ENCODE measurements at places on chromosomes 16 and 17.

- DNase-seq = no peak
Observed at GRCh38 chr16:14325502-14326401, 254.6 kb downstream of the MRTFB start.

GRCh38 chr17:6755731-6756184 lies at the start of gene XAF1:
XAF1 (plus strand) TSS chr17:6756046; CDS start chr17:6756079, 33 bp downstream.
- peak; percentile 45 for DNase-seq

DNA sequence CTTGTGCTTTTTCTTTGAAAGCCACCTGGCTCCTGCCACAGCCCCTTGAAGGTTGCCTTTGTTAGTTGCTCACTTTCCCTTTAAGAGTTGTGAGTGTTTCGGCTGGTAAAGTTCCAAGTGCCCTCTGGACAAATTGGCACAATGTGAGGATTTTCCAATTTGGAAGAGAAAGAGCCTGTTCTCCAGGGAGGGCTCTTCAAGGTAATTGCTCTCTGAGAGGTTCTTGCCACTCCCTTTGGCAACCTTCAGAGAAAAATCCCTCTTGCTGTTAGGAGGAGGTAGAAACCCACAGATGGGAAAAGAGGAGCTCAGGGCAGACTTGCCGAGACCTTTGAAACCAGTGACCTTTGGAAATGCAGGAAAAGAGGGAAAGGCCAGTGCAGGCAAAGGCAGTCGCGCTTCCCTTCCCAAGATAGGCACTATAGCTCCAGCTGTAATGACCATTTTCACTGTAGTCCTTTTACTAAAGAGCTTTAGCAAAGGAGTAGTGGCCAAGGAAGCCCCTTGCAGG lies 49.0 kb upstream of the AKAP1 start:
- no peak for DNase-seq

DNA sequence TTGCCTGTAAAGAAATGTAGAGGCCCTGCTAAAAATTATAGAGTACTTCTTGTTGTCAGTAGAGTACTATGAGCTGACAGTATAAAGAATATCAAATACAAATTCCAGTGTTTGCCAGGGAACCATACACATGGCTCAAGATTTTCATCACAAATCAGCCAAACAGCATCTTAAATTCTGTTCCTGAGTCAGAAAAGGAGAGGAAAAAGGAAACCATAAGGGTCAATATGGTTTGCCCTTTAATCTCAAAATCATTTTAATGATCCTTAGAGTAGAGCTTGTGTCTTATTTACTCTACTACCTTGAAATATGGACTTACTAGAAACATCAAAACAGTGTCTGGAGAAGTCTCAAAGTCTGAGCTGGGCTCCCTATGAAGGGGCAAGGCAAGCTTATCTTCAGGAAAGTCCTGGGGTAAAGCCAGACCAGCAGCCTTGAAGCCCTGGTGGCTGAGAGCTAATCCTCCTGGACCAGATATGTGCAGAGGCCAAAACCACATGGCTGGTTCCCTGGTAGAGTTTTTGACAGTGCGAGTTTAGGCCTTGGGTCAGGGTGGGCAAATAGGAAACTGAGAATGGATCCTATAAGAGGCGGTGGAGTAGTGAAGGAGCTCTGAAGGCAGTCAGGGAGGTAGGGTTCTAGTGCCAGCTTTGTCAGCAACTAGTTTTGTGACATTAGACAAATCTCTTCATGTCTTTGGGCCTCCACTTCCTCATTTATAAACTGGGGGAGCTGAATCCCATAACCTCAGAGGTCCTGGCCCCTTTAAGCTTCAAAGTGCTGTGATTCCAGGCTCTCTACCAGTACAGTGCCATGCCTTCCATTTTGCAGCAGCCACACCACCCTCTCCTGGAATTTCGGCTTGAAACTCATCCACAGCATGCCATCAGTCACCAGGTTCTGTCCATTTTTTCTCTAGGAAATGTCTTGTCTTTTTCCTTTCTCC lies 38.9 kb downstream of the MRTFB start:
- no peak for DNase-seq

- DNase-seq = no peak
Observed at GRCh38 chr17:10033449-10033848, 128.4 kb upstream of the RCVRN start.

GRCh38 chr16:23962001-23962400 lies 126.2 kb downstream of the PRKCB start:
- DNase-seq = no peak

DNA sequence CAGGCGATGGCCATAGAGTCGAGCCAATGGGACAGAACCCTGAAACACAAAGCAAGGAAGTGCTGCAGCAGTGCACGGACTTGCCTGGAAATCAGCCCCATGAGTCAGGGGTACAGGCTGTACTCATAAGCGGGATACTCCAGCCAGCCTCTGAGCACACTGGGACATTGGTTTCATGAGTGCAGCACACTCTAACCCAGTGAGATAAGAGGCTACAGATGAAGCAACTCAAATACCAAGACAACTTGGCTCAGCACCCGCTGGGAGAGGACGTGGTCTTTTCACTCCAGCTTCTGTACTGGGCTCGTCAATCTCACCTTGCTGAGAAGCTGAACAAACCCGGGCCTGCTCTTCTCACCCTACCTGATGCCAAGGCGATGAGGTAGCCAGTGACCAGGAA lies 98.2 kb downstream of the AXIN2 start:
- no peak for DNase-seq

GRCh38 chr16:13756411-13757140 lies 163.4 kb upstream of the ERCC4 start:
- no peak for DNase-seq

DNA sequence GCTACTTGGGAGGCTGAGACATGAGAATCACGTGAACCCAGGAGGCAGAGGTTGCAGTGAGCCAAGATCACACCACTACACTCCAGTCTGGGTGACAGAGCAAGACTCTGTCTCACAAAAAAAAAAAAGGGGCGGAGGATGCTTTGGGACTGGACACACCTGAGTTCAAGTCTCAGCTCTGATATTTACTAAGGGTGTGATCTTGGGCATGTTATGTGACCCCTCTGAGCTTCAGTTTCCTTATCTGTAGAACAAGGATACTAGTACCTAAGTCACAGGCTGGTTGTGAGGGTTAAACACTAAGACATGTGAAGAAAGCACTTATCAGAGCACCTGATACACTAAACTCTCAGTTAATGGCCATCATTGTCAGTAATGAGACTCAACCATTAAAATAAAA lies 25.9 kb downstream of the HOXB1 start:
- DNase-seq = no peak

DNA sequence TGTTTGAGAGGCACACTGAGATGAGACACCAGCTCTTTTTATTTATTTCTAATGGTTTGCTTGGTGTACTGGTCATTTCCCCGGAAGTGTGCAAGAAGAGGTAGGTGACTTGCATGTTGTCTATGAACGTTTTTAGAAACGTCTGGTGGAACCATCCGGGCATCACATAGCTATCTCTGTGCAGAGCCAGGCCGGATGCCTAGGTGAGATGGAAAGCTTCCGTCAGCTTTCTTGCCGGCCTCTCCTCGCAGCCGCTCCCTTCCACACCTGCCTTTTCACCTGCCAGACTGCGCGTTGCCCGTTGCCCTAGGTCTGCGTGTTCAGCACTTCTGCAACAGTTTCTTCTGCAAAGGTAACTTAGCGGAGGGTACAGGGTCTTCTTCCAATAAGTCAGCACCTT lies 416.0 kb downstream of the WWOX start:
- DNase-seq = no peak

DNA sequence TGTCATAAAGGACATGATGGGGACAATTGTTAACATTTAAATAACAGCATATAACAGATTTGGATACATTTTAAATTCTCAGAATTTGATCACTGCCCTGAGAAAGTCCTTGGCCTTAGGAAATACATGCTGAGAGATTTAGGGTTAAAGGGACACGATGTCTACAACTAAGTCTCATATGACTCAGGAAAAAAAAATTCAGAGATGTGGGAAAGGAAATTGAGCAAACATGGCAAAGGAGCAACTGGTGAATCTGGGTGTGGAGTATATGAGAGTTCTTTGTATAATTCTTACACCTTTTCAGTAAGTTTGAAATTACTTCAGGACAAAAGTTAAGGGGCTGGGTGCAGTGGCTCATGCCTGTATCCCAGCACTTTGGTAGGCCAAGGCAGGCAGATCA lies 18.2 kb downstream of the MPP3 start:
- no peak for DNase-seq

DNA sequence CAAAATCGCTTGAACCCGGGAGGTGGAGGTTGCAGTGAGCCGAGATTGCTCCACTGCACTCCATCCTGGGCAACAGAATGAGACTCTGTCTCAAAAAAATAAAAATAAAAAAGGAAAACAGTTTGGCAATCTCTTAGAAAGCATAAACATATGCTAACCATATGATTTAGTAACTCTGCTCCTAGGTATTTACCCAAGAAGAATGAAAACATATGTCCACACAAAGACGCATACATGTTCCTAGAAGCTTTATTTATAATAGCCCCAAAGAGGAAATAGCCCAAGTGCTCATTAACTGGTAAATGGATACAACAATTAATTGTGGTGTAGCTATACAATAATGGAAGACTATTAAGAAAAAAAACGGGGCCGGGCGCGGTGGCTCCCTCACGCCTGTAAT lies 18.5 kb upstream of the CDH1 start:
- DNase-seq = no peak

GRCh38 chr17:42422958-42423712 lies at the start of gene CAVIN1:
CAVIN1 (minus strand) TSS chr17:42423256; CDS start chr17:42423097, 159 bp downstream.
- DNase-seq = no peak

DNA sequence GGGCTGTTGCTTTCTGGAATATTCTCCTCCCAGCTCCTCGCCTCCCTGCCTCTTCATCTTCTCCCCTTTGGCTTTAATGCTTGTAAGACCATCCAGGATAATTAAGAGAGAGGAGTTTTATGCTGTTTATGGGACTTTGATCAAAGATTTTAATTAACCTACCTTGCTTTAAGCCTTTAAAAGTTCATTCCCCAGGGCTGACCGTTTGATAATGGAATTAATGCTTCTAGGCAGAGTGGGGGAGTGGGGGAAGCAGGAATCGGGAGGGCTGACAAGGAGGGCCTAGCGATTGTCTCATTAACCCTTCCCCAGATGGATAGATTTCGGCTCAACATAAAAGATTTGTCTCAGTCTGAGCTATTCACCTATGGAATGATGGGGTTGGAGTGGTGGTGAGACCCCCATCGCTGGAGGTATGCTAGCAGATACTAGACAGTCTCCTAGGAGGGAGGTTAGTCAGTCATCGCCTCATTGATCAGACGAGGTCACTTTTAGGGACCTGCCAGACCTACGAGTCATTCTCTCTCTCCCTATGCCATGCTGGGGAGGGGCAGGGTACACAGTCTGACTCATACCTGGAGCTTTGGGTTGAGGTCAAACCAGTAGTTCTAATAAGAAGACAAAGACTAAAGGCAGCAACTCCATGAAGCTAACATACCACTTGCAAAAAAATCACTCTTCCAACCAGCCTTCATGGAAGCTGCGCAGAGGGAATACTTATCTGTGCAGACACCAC lies 236.6 kb upstream of the NLRP1 start:
- no peak for DNase-seq

GRCh38 chr16:6195966-6196365 lies 1098.4 kb upstream of the EEF2KMT start:
- no peak for DNase-seq

DNA sequence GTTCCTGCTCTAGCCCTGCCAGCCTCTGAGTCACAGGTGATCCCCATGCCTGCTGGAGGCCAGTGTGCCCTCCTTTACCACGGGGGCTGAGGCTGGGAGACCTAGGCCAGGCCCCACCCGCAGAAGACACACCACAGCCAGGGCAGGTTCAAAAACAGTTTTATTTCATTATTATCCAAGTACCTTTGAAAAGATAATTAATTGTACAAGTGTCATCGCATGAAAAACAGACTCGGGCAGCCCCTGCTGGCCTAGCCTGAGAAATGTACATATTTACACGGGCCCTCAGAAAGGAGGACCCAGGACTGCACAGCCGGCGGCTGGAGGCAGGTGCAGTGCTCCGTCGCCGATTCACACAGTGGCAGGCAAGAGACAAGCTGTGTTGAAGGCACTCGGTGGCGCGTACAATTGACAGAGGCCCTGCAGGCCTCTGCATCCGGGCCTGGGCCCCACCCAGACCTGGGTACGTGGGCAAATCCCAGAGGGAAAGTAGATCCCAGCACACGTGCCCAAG lies 4.4 kb downstream of the PDIA2 start:
- DNase-seq = no peak

GRCh38 chr17:16215965-16216316 lies 607 bp upstream of the NCOR1 start:
- no peak for DNase-seq

- DNase-seq = no peak
Observed at GRCh38 chr16:50901062-50901461, 159.2 kb downstream of the CYLD start.

DNA sequence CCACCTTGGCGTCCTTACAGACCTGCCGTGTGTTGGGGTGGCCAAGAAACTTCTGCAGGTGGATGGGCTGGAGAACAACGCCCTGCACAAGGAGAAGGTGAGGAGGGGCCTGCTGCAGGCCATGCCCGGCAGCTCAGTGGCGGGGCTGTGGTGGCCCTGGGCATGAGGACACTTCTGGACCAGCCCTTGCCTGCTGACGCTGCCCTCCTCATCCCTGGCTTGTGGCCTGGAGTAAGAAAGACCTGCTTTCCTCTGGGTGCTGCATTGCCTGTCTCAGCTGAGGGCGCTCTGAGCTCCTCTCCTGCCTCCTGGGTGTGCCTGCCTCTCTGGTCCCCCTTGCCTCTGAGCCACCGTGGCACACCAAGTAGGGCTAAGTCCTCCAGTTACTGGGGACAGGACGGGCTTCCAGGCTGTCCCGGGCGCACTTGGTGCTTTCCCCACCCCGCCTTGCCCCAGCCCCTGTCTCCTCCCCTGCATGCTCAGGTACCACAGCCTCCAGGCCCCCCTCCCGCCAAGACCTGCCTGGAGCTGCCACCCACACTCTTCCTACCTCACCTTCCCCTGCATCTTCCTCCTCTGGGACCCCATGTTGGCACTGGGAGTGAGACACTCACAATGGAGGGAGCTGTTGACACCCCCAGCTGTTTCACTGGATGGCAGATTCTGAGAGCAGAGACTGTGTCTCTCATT lies 8.7 kb downstream of the ENDOV start:
- DNase-seq = no peak

GRCh38 chr17:72761431-72761830 lies 331.1 kb downstream of the SLC39A11 start:
- no peak for DNase-seq

DNA sequence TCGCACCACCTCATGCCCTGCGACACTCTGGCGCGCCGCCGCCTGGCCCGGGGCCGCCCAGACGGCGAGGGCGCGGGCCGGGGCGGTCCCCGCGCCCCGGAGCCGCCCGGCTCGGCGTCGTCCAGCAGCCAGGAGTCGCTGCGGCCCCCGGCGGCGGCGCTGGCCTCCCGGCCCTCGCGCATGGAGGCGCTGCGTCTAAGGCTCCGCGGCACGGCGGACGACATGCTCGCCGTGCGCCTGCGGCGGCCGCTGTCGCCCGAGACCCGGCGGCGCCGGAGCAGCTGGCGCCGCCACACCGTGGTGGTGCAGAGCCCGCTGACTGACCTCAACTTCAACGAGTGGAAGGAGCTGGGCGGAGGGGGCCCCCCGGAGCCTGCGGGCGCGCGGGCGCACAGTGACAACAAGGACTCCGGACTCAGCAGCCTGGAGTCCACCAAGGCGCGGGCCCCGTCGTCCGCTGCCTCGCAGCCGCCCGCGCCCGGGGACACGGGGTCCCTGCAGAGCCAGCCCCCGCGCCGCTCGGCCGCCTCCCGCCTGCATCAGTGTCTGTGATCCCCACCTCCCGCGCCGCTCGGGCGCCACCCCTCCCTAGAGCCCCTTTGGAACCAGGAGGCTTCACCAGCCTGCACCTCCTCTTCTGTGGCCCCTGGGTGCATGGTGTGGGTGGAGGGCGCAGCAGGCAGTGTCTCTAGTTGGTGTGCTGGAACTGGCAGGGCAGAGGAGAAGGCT lies 82.3 kb downstream of the ARHGAP23 start:
- DNase-seq = no peak

GRCh38 chr17:6231886-6232731 lies 161.9 kb downstream of the WSCD1 start:
- no peak for DNase-seq
